IMR-90 (cell line): ENCODE measurements at places on chromosomes 3 and 15.

- H3K4me3 ChIP-seq: peak within 1 kb of the TSS; percentile 97
- H3K27ac ChIP-seq: peak within 1 kb of the TSS; percentile 100
- no peaks in the 10 kb centered on the region for H3K27me3 ChIP-seq
- H3K4me1 ChIP-seq: peaks cover 14% of the 10 kb centered on the region
- peak; percentile 89 for DNase-seq
Observed at GRCh38 chr3:52278510-52279069, at the start of gene WDR82. Gene WDR82 (minus strand): TSS chr3:52278649. CDS start chr3:52278361, 288 bp downstream.

DNA sequence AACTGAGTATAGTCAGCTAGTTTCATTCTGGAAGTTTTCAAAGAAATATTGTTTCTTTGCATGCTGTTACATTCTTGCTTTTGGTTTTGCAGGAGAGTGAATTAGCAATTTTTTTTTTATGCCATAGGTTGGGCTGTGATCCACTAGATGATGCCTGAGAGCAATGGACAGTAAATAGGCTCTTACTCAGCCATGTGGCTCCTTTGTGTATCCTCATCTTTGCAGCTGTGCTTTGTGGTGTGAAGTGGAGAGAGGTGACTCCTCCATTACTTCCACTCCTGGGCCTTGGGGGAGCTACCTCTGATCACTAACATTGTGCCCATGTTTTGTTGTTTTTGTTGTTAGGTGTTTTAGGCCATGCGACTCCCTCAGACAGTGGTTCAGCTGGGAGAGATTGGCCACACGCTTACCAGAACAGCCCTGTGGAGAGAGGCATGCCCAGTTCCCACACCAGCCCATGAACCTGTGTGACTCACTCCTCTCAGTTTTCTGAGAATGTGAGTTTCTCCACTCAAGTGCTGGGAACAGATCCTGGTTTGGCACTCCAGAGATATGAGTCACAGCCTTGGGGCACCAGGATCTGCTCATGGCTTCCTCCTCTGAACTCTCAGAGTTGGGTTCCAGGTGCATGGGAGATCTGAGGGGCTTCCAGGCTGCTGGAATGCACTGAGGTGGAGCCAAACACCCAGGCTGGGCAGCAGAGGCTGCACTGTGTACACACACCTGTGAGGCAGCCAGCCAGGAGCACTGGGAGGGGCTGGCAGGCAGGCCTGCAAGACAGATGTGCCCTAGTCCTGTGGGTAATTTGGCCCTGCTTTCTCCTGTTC, 785.3 kb downstream of the ROBO2 start:
- no peaks in the 10 kb centered on the region for H3K27me3 ChIP-seq
- H3K4me3 ChIP-seq: no peak overlapping the region
- no peak overlapping the region for H3K27ac ChIP-seq
- peak; percentile 50 for DNase-seq

GRCh38 chr3:127960421-127960965, 45.5 kb downstream of the KBTBD12 start:
- no peak overlapping the region for H3K4me3 ChIP-seq
- no peak for DNase-seq
- H3K27ac ChIP-seq: no peak overlapping the region
- H3K36me3 ChIP-seq: no peaks in the 10 kb centered on the region
- no peaks in the 10 kb centered on the region for H3K4me1 ChIP-seq

- H3K27ac ChIP-seq: no peak overlapping the region
- H3K27me3 ChIP-seq: no peaks in the 10 kb centered on the region
- no peak for DNase-seq
- H3K4me1 ChIP-seq: peaks cover 16% of the 10 kb centered on the region
Observed at GRCh38 chr3:126473292-126474168, 2.2 kb downstream of the ZXDC start.

DNA sequence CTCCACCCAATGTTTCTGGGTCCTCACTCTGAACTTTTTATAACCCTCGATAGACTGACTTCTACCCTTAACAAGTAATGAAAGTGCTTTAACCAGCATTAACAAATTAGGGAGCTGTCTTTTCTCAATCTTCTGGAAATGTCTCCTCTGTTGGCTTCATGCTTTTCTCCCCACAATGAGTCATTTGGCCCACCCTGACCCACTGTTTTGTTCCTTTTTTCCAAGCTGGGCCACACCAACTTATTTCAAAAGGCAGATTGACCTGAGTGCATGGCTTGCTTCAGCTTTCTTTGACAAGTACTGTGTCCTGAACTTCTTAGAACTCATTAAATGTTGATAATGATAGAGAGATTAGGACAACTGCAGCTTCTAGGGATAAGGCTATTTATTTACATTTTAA, 199.6 kb upstream of the SEMA6D start:
- H3K4me3 ChIP-seq: no peak overlapping the region
- no peaks in the 10 kb centered on the region for H3K27me3 ChIP-seq
- DNase-seq: peak; percentile 13
- H3K27ac ChIP-seq: no peak overlapping the region
- no peaks in the 10 kb centered on the region for H3K36me3 ChIP-seq

DNA sequence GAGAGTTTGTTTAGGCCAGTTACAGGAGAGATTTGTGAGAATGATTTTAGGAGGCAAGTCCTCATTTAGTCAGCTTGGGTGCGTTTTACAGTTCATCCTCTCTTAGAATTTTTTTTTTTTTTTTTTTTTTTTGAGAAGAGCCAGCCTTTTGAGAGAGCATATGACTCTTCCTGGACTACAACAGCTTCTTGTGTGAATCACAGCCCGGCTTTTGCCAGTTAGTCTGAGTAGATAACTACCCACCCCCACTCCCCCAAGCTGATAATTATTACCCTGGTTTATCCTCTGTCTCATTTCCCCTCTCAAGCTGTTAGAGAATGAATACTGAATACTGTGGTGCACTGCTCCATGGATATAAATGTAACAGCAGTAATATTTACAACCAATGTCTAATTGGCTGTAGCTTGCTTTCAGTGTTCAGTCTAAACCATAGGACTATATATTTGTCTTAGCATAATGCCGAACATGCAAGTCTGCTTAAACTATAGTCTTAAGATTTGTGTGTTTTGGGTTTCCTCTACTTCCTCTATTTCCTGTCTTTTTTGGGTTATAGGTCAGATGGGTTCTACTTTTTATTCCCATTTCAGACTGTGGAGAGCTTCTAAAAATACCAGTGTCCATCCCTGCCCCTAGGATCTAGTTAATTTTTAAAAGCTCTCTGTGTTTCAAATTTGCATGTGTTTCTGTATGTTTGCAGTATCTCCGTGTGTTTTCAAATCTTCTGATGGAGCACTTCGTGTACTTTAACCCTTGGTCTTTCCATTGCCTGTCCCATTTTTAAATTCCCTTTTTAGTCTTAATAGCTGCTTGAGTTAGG, 8.0 kb downstream of the CHD2 start:
- DNase-seq: peak; percentile 90
- peak overlapping the region; percentile 77 for H3K27ac ChIP-seq
- peaks cover 19% of the 10 kb centered on the region for H3K36me3 ChIP-seq
